ENCODE measurements at places on chromosomes 5 and 9.

GRCh38 chr5:159096924-159097783 is 2.6 kb downstream of the EBF1 start:
- DNase-seq: peak; percentile 42

DNA sequence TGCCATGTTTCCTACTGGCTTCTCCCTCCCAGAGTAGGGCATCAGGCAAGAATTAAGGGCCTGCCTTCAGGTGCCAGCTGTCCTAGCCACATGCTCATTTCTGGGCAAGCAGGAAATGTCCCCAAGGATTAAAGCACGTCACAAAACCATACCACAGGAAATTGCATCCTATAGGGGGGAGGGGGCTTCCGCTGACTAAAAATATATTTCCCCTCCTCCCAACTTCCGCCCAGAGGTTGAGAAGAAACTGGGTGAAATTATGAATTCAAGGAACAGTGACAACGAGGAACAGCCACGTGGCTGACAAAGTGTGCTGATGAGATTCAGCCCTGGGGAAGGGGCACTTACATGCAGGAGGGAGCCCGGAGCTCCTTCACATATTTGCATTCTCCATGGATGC is 4.1 kb downstream of the HBEGF start:
- DNase-seq: no peak

GRCh38 chr9:86795047-86795442 is 152.3 kb downstream of the GAS1 start:
- no peak for DNase-seq

DNA sequence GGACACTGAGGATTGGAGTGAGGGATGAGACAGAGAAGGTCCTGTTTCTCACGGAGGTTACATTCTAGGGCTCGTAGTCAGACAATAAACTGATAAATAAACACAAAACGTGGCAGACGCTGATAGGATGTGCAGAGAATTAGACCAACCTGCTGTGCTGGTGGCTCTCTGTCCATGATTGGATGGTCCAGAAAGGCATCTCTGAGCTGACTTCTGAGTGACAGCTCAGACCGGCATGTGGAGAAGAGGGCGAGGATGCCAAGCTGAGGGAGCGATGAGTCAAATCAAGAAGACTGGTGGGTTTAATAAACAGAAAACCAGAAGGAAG is 132.3 kb upstream of the TAF11L2 start:
- DNase-seq: no peak

- DNase-seq: no peak
These were observed 360.1 kb upstream of the ITGA1 start for GRCh38 chr5:52427615-52428014.

- no peak for DNase-seq
These were observed 814.2 kb downstream of the BRINP1 start for GRCh38 chr9:118554987-118555386.

DNA sequence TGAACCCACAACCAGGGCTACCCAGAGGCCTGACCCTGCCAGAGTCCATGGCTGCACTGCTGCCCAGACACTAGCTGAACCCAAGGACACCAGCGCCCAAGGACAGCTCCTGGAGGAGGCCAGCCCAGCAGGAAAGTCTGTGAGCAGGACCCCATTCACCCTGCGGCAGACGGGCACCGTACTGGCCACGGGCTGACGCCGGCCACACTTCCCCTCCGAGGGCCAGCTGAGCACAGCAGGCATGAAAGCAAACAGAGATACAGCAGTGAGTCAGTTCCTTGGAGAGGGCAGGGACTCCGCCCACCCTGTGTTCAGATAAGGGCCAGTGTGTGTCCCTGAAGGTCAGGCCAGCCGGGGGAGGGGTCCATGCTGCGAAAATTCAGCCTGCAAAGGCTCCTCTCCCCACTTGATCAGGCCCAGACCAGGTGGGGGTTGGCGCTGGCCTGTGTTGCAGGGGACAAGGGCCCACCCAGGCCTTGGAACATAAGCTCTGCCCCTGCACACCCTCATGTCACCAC is 3.2 kb downstream of the RNF208 start:
- DNase-seq: no peak

DNA sequence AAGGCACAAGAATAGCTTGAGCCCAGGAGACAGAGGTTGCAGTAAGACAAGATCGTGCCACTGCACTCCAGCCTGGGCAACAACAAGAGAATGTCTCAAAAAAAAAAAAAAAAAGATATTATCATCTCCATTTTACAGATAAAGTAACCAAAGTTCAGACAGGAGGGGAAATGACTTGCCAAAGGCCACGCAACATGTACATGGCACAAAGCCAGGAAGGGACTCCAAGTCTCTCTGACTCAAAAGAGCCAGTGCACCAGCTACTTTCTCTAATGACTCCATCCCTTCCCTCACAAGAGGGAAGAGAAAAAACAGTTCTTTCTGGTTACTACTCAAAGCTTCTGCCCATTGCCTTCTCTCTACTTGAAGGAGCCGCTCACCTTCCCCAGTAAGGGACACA is 34.1 kb downstream of the SIL1 start:
- DNase-seq: no peak

- no peak for DNase-seq
These were observed 929.7 kb upstream of the SEMA6A start for GRCh38 chr5:117504305-117504704.

GRCh38 chr9:100575765-100576386 is 2.0 kb upstream of the CAVIN4 start:
- DNase-seq: no peak

DNA sequence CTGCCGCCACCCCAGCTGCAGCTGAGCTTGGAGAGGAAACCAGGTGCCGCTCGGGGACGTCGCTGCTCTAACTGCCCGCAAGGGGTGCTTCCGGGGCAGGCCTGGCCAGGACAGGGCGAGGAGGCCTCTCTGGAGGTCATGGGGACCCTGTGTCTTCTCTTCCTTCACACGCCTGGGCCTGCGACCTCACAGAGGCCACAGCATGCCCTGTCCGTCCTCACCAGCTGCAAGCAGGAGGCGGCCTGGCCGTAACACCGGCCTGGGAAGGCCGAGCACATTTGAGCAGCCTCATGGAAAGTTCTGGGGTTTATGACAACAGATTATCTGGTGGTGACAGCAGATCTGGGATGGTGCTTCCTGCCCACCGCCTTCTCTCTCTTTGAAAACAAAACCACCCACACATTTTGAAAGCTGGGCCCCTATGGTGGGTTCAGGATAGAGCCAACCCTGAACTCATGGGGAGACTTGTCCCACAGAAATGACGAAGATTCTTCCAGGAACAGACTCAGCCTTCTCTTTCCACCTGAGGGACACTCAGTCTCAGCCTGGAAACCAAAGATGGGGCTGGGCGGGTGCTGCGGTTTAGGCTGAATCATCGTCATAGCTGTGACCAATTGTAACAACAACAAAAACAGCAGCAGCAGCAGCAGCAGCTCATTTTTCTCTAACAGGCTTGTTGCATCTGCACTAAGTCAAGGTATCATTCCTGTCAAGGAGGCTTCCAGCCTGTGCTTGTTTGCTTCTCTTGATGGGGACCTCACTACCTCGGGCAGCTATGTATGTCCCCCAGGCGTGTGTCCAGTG is 99.6 kb upstream of the RAPGEF1 start:
- no peak for DNase-seq

- no peak for DNase-seq
These were observed 85.8 kb downstream of the SEC61B start for GRCh38 chr9:99307851-99308250.

DNA sequence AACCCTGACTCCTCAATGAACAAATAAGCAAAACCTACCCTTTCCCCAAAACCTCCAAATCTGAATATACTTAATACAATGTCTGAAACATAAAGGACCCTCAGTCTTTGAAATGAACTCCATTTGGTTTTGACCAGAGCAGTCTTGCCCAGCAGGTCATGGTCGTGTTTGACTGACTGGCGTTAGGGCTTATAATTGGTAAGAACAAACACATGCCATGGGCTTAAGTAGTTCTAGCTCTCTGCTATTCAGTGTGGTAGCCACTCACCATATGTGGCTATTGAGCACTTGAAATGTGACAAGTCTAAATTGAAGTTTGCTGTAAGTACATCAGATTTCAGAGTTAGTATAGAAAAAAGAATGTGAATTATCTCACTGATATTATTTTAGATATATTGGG is 42.1 kb downstream of the LRRTM2 start:
- DNase-seq: no peak

Data from GM06990 (cell line).